ELR (cell line): ENCODE measurements at places on chromosomes 5 and 9.
A peak's percentile ranks its signal among the peaks of the same experiment; 100 is the strongest.

GRCh38 chr9:71819115-71819739, 50.9 kb upstream of the CEMIP2 start:
- DNase-seq = peak; percentile 56

- no peak for DNase-seq
Observed at GRCh38 chr9:110283751-110284150, 27.4 kb upstream of the TXN start.

GRCh38 chr5:150574818-150575547, 65.5 kb upstream of the SYNPO start:
- DNase-seq = no peak

- no peak for DNase-seq
Observed at GRCh38 chr5:169719360-169720314, 82.6 kb downstream of the DOCK2 start.

GRCh38 chr5:125199968-125200865, 453.8 kb upstream of the ZNF608 start:
- DNase-seq = peak; percentile 19

GRCh38 chr5:77669677-77670076, 31.2 kb upstream of the OTP start:
- DNase-seq = no peak

DNA sequence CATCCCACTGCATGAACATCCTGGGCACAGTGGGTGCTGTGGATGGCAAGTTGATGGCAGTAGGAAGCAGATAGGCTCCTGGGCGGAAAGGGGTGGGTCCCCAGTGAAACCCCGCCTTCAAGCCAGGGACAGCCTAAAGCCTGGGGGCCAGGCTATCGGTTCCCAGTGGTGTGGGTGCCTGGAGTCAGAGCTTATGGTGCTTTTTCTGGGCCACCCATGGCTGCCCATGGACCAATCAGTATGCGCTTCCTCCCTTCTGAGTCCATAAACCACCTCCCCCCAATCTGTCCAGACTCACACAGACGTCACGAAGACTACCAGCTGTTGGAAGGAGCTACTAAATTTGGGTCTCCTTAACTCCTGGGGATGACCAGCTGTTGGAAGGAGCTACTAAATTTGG, 17.5 kb upstream of the ECPAS start:
- no peak for DNase-seq

DNA sequence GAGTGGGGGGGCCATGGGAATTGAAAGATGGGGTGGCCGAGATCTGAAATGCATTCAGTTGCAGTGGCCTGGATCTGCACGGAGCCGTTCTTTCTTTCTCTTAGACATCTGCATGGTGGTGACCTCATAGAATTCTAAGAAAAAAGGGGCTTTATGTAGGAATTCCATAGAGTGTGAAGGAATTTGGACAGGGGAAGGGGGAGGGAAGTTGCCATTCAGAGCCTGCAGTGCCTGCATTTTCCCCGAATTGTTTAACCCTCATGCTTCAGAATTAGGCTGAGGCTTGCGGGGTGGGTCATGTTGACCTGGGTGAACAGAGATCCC, 4.9 kb downstream of the NEK6 start:
- no peak for DNase-seq

DNA sequence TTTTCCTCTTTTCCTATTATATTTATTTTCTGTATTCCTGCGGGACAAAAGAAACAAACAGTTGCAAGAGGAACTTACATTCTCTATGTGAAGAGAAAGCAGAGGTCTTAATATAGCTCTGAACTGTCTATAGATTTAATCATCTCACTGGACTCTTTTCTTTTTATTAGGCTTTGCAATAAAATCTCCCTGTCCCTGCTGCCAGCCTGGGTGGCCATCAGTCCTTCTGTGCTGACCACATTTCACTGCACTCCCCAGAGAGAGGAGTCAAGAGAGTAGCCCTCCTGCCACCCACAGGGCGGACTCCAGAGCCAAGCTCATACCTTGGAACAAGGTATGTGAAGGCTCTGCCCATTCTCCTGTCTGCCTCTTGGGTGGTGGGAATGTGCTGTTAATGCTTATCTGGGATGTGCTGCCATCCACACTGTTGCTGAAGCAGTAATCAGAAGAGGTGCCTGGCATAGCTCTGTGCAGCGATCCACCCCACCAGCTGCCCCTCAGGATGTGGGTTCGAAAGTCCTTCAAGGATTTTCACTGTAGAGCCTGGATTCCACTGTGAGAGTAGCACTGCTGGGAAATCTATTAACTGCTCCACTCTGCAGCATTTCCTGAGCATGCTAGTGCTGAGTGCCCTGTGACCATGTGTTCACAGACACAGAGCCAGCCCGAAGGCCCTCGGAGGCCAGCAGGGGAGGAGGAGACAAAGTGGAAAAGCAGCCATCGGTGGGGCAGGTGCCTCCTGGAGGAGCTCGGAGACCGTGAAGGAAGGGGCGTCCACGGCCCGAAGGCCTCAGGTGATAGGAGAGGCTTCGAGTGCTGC, 334.6 kb downstream of the MED10 start:
- no peak for DNase-seq
